ENCODE measurements at places on chromosomes 3 and 15.
A peak's percentile ranks its signal among the peaks of the same experiment; 100 is the strongest.

DNA sequence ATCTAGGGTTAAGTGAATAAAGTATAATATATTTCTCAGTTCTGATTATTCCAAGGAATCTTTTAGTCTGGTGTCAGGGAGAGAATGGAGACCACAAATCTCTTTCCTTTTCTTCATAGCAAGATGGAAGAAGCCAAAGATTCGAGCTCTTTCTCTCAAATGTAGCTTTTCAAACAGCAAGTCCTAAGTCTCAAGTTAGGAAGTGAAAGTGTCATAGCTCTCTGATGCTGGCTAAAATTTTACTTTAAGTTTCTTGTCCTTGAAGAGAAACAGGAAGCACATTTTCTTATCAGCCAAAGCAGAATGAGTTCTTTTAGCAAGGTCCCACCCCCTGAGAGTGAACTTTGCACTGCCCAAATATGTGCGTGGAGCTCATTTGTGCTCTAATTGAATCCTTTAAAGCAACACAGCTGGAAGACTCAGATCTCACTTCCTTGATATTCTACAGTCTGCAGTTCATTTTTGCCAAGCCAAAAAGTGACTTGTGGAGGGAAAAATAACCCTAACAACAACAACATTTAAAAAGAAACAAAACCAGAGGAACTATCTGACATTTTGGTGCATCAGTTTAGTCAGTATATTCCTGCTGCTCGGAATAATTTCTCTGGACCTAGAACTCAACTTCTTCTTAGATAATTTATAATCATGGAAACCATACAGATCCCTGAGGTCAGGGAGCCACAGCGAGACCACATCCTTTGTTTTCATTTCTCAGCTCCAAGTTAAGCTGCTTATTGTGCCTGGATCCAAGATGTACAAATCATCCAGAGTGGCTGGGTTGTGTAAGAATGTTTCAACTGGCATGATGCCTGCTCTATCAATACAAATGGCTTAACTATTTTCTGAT lies 238.7 kb upstream of the P2RY1 start:
- peak; percentile 97 for DNase-seq

GRCh38 chr3:72617424-72618024 lies 230.7 kb downstream of the SHQ1 start:
- no peak for DNase-seq

DNA sequence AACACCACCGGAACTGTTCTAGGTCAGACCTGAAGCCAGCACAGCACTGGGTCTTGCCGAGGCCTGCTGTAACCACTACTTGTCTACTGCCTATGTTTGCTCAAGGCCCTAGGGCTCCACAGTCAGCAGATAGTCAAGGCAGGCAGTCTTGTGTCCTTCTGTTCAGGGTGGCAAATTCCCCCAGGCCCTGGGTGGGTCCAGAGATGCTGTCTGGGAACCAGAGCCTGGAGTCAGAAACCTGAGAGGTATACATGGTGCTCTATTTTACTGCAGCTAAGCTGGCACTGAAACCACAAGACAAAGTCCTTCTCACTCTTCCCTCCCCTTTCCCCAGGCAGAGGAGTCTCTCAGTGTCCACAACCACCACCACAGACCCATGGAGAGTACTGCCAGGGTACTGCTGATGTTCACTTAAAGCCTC lies 89.9 kb downstream of the BBX start:
- DNase-seq, result no peak

DNA sequence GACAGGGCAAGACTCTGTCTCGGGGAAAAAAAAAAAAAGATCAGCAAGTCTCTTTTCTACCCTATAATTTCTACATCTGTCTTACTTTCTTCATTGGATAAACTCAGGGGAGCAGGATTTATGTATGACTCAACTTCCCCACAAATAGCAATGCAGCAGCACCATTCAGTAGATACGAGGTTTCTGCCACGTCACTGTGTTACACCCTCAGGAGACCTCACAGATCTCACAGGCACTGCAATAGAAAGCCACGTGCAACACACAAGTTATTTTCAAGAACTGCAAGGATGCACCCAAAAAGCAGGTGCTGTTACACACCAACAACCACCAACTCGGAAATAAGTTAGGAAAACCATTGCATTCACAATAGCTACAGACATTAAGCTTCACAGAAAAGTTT lies 30.2 kb downstream of the TSPAN3 start:
- peak; percentile 36 for DNase-seq

DNA sequence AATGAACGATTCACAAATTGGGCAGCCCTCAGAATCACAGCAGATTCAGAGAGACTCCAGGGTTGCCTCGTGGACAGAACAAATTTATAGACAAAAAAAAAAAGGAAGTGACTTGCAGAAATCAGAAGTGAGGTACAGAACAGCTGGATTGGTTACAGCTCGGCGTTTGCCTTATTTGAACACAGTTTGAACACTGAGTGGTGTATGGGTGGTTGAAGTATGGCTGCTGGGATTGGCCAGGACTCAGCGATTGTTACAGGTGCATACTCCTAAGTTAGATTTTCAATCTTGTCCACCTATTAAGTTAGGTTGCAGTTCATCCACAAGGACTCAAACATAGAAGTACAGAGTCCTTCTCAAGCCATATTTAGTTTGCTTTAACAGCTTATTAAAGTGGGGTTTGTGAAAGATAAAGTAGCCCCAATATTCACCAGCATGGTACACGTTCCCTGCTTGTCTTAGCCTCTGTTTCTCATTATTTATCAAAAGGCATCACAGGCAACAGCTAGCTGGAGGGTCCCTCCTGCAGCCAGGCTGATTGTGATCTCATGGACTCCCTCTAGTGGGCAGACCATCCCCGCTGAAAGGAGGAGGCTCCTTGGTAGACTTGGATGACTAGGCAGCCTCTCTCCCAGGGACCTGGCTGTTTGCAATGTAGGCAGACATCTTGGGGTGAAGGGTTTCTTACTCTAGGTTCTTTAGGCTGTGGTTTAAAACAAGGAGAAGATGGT lies 17.6 kb upstream of the ALDH1L1 start:
- peak; percentile 66 for DNase-seq

DNA sequence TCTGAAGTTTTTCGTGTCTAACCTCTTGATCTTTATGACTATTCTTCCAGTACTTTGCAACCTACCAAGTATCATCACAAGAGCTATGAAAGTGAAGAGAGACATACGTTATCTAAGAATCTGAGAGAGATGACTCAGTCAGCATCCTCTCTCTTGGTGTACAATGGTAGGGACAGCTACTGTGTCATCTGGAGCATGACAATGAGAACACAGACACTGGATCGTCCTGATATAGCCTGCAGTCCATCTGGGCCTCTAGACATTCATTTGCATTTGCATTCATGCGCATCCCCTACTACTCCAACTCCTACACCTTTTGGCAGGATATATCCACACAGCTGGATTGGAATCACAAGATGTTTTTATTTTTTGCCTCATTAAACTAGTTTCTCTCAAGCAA lies 115.2 kb downstream of the PEX5L start:
- no peak for DNase-seq

DNA sequence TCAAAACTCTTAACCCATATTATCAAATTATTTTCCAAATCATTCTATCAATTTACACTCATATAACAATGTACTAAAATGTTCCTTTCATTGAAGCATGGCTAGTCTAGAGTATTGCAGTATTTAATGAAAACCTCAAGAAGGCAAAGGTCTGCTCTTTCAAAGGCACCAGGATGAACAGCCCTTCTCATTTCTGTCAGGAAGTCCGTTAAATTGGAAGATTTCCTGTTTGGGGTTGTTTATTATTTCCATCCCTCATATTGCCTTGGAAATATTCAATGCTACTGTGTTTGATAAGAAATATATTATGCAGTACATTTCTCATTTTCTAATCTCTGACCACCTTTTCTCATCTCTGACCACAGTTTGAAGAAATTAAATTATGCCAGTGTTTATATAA lies 25.1 kb downstream of the ACKR4 start:
- peak; percentile 73 for DNase-seq

GRCh38 chr3:177349384-177349783 lies 152.1 kb upstream of the TBL1XR1 start:
- DNase-seq, result no peak

DNA sequence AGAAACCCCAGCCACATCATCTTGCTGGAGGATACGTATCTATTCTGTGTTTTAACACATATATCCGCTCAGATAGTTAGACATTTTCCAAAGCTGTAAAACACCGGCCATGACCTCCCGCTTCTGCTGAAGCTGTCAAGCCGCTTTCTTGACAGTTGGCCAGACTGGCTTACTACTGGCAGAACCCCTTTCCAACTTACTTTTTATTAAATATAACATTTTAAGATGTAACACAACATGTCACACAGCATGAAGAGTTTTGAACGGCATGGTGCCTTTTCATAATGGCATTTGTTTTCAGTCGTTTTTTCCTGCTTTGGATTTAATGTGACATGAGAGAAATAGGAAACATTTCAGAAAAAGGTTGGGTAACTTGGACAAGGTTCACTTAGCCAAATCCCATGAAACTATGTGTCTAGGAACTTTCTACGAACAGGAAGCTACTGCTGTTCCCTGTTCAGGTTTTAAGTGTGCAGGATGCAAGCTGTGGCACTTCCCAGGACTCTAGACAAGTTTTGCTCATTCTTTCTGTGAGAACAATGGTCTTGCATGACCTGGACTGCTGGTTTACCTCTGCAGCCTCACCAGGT lies 281.4 kb downstream of the THSD4 start:
- DNase-seq, result no peak

DNA sequence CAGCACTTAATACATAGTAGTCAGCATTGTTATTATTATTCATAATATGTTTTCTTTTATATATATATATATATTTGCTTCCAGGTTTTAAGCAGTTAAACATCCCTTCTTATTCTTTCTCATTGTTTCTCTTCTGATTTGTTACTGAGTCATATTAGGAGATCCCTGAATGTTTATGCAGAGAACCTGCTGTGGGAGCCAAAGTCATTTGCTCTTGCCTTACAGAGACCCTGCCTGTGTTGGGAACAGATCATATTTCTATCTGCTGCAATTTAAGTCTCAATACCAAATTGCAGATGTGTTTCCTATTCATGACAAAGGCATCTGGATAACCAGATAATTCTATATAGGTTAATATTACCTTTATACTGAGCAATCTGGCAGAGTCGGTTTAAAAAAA lies 323.0 kb upstream of the UMPS start:
- no peak for DNase-seq

DNA sequence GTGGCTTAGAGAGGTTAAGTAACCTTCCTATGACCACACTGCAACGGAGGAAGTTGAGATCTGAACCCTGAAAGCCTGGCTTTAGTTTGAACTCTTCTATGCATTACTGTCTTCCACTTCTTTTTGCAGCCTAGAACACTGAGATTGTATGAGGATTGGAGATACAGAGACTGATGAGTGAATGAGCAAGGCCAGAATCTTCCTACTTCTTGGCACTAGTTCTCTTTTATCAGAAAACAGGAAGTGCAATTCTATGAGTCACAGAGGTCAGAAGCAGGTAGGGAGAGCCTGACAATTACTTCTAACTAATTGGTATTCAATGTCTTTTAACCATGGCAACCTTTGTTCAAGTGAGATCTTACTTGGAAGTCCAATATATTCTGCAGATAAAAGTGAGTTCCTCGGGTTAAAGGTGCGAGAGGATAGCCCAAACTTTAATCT lies 219.0 kb downstream of the SHQ1 start:
- no peak for DNase-seq

GRCh38 chr3:186254676-186255650 lies 107.1 kb downstream of the DGKG start:
- no peak for DNase-seq

DNA sequence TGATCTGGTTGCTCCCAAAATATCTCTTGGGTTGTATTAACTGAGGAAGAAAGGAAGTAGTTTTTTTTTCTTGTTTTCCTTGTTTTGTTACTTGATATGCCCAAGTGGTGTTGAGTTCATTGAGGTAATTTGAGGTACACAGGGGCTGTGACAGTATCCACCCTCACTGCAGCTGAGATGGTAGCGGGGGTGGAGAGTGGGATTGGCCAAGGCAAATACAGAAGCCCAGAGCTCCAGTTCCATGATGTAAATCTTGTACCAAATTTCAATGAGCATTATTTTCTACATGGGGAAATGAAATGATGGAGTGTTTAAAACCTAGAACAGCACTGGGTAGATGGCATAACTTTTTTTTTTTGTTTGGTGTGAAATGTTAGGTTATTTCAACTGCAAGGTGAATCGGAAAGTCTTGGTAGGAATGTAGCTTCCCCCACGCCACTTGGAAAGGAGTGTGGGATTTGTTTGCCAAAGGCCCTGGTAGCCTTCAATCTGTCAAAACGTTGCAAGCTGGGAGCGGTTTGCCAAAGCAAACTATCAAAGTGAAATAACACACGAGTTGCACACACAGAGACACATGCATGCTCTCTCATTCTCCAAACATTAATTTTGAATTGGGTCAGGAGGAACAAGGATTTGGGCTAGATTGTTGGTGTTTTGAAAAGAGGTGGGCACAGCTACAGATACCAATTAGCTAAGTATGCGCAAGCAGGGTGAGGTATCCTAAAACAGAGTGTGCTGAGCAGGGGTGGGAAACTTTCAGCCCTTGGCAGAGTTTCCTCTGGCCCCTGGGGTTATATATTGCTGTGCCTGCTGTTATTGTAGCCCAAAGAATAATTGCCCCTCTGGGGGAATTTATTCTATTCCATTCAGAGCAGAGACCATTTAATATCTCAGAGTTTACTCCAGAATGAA lies 34.6 kb downstream of the THSD4 start:
- DNase-seq, result no peak

GRCh38 chr15:52658955-52659354 lies 20.2 kb downstream of the ATOSA start:
- no peak for DNase-seq

DNA sequence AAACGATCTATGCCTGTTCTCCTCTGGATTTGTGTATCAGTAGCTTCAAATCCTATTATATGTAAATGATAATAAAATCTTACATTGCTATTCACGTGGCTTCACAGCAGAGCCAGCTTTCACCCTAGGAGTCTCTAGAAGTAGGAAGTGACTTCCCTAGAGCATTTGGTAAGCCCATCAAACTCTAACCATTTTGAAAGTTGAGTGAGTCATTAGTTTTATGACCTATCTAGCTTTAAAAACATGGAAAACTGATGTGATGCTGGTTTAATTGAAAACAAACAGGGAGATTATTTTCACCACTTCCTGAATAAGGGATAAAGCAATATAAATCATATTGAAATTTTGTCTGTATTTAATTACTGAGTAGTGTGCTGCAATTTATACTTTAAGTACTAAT lies 275.2 kb downstream of the EPHA6 start:
- no peak for DNase-seq

- DNase-seq, result no peak
These were observed 84.8 kb downstream of the DCLK3 start for GRCh38 chr3:36679384-36680200.

DNA sequence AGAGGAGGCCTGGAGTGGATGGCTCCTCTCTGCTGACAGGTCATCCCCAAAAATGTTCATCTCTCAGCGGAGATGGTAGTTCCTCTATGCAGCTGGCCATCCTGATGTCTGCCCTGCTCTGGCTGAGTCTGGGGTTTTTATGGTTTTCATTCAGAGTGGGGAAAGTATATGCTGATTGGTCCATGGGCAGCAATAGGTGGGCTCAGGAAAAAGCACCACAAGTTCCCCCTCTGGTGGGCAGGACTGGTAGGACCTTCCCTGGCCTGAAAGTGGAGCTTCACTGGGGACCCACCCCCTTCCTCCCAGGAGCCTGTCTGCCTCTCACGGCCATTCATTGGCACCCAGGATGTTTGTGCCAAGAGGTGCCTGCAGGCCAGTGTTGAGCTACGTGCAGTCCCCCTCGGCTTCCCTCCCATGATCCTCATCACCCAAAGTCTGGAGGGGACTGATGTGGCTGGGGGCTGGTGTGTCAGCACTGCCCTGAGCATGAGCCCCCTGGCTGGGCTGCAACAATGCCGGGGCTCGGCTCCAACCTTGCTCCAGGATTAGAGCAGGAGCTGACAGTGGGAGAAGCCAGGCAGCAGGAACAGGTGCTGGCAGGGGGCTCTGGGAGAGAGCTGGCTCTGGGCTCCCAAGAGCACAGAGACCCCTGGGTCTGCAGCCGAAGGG lies 13.1 kb upstream of the BLOC1S6 start:
- DNase-seq, result no peak
